Subcutaneous adipose tissue (tissue), 4 donors: ENCODE measurements at places on chromosomes 7 and 10. TPM values are rescaled to one million over a fixed set of nuclear protein-coding genes. Genes with fewer than 3 reads are reported as not detected.

Gene ZNF853
- 4.6 TPM for total RNA-seq

Gene CALML5
- not detected for total RNA-seq

Gene LEP
- total RNA-seq: 712 TPM

Gene NXPH1
- not detected for total RNA-seq

Gene UBE2D1
- 34.2 TPM for total RNA-seq

Gene EPHA1
- total RNA-seq: not detected

Gene CNNM2
- total RNA-seq: 3.3 TPM

Gene BTBD16
- total RNA-seq: not detected

Gene COL17A1
- under 0.01 TPM for total RNA-seq

Gene TAF3
- 12.9 TPM for total RNA-seq
